ENCODE measurements at places on chromosomes 5 and 9.

GRCh38 chr5:171865471-171865870, 79.9 kb downstream of the SMIM23 start:
- DNase-seq: no peak

DNA sequence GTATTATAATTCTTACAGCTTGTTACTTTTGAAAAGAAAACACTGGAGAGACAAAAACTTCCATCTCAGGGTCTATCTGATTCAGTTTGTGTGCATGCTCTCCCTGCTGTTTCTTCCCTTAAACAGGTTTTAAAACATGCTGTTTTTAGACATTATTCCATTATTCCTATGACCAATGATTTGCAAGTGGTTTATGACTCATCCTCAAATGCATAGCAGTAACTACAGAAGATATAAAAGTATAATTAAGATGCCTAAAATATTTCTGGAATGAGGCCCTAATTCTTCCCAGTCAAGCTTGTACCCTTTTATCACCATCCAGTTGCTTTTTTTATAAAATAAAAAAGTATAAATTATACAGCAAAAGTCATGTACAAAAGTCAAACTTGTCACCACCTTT, 3.7 kb downstream of the DTWD2 start:
- no peak for DNase-seq

DNA sequence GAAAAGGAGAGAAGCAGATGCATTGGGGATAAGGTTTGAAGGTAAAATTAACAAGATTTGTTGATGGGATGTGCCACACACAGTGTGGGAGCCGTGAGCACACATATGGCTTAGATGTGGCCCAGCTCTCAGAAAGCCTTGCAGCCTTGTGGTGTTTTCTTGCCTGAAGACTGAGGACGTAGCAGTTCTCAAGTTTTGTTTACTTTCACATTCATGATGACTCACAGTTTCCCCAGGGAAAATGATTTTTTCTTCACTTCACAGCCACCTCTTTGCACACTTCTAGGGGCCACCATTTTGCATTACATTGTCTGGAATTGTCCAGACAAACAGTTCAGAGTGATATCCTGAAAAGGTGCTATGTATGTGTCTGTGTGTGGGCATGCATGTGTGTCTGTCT, 126.2 kb downstream of the BASP1 start:
- DNase-seq: no peak

- DNase-seq: no peak
Measured at GRCh38 chr9:21432672-21433425, 7.4 kb upstream of the IFNA1 start.

DNA sequence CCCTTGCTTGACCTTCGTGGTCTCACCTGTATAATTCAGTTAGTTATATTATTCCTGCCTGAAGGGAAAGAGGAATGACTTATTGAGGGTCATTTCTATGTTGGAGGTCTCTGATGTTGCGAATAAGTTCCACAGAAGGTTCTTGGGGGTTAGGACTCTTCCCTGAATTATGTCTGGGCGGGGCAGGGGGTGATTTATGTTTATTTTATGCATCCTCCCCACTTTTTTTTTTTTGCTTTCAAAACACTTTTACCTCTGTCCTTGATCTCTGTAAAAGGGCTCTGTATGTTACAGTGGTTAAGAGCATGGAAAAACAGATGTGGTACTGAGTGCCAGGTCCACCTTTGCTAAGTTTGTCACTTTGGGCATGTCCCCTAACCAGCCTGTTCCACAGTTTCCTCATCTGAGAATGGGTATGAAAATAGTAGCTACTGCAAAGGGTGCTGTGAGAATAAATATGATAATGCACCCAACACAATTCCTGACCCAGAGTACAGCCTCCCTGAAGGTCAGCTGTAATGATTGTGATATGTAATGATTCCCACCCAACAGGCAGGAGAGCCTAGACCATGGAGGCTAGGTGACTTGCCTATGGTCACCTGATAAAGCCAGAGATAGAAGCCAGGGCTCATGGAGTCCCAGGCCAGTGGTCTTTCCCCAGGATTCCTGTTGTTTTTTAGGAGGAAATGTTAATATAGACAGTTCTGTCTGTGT, 54.8 kb downstream of the SLC22A5 start:
- DNase-seq: no peak

GRCh38 chr5:14920121-14920520, 48.5 kb upstream of the ANKH start:
- no peak for DNase-seq

DNA sequence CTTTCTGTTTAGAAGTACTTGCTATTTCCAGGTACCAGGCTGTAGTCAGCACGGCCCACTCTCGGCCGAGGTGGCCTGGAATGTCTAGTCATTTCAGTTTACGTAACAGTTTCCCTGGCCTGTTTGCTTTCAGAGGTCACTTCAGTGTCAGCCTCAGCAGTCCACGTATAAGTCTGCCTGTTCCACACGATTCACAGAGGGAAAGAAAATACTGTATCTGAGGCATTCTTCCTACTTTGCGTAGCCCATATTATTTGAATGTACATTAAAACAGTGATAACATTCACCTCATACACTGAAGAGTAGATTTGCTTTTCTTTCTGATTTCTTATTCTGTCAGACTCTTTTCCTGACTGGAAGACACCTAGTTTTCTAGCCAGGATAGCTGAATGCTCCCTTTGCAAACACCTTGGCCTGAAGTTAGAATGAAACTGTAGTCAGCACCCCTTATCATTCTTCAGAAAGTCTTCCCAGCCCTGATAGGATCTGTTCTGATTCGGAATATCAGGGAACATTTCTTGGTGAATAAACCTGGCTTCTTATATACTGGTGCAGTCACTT, 140.9 kb downstream of the AOPEP start:
- DNase-seq: no peak

DNA sequence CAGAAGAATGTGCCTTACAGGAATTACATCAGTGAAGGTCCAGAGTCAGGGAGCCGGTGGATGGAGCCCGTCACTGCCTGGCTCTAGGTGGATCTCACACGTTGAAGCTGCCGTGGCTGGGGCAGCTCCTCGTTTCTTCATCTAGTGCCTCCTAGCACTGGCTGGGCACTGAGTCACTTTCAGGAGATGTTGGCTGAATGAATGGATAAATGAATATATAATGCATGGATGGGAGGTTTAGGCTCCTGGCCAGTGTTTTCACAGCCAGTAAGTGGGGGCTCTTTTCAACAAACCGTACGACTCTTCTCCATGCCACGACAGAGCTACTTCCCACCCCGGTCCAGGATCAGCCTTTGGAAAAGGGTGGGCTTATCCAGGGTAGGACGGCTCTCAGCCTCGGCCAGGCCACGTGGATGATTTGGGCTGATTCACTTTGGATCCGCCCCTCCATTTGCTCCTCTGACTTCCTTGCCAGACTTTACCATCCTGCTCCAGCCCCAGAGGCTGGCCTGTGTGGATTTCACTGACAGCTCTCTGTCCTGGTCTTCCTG, 1.3 kb upstream of the SH3PXD2B start:
- no peak for DNase-seq

- no peak for DNase-seq
Measured at GRCh38 chr5:176803068-176803942, 7.1 kb upstream of the UNC5A start.

DNA sequence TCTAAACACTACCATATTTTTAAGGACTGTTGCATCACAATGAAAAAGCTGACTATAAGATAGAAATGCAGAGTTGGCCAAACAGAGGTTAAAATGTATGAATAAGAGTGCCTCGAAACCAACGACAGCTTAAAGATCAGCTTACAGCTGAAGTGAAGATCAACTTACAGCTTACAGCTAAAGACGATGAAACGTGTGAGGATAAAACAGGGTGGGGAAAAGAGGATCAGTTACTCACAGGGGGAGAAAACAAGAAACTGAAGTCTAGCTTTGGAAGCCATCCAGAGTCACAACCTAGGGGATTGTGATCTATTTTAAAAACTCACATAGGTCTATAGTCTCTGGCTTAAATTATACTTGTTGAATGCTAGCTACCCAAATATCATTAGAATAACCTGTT, 220.0 kb downstream of the SNCAIP start:
- peak; percentile 7 for DNase-seq

DNA sequence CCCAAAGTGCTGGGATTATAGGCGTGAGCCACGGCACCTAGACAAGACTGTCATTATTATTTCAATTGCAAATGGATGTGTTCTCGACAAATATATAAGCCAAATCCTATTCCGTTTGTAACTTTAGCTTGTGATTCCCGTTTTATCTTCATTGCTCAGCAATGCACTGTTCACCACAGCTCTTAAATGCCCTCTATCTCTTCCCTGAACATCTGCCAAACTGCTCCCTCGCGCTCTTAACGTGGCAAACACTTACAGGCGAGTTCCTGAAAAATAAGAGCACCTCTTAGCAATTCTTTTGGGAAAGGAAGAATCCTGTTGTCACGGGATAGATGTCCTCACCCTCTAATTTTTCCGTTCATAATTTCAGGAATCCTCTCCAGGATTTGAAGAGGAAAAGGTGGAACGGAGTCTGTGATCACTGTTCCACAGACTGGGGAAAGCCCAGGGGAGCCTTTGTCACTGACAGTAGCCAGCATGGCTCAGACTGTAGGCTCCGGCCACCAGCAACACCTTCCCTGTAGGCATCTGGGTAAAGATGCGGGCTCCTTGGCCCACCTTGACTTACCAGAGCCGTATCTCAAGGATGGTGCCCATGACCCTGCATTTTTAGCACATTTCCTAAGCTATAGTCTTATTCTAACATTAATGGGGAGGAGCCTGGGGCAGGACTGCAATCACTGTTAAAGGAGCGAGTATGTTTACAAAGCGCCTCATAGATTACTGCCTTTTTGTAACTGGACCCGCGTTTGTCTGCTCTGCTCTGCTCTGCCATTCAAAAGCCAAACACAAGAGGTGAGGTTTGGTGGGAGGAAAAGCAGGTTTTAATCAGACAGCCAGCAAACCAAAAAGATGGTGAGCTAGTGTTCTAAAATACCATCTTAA, 20.2 kb upstream of the GNPDA1 start:
- DNase-seq: peak; percentile 32

DNA sequence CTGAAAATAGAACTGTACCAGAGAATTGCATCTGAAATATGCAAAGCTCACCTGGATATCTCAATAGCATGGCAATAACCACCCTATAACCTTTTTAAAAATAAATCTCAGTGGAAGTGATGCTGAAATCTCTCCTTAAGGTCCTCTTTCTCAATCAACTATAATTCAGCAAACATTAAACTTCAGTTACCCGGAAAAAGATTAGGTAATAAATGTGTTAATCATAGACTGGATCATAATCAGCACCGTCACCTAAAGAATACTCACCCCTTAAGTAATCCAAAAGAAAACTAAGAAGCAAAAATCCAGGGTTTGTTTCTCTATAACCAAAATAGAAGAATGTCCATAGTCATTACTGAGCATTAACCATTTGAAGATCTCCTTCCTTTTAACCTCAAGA, 44.3 kb upstream of the DENND4C start:
- DNase-seq: no peak

DNA sequence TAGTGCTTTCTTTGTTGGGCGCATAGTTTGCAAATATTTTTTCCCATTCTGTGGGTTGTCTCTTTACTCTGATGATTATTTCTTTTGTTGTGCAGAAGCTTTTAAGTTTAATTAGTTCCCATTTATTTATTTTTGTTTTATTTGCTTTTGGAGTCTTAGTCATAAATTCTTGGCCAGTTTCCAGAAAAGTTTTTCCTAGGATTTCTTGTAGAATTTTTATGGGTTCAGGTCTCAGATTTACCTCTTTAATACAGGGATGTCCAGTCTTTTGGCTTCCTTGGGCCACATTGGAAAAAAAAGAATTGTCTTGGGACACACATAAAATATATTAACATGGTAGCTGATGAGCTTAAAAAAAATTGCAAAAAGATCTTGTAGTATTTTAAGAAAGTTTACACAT, 122.0 kb downstream of the WDR70 start:
- DNase-seq: no peak

GRCh38 chr5:41793141-41793770, 77.0 kb downstream of the OXCT1 start:
- no peak for DNase-seq

DNA sequence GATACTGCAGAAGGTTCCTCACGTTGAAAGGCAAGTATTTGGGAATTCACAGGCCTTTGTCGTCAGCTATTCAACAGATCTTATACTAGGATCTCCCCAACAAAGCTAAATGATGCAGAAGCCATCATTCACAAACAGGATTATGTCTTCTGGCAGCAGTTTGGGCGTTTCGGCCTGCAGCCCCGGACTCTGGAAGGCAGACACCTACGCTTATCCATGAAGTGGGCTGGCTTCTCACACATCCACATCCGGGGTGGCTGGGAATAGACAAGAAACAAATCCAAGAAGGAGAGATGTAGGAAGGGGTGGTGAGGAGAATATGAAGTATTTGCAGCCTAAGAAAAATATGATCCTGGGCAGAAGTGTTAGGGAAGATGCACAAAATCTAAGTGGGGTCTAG, 471.9 kb downstream of the AGTPBP1 start:
- no peak for DNase-seq

DNA sequence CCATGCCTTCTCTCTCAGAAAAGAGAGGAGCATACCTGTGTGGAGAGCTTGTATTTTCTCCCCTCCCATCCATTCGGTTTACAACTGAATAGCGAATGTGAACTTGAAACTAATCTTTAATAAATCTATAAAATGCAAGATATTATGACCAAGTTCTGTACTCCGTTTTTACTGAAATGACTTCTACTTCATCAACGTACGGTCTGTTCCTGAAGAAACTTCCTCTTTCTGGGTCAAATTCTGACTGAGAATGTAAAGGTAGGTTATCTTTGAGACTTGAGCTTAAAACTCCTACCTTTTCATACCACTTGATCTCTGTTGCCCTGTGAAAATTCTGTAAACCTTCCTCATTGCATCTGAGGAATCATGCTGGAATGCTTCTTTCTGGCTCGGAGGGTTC, 4.2 kb upstream of the CTNNAL1 start:
- DNase-seq: no peak

DNA sequence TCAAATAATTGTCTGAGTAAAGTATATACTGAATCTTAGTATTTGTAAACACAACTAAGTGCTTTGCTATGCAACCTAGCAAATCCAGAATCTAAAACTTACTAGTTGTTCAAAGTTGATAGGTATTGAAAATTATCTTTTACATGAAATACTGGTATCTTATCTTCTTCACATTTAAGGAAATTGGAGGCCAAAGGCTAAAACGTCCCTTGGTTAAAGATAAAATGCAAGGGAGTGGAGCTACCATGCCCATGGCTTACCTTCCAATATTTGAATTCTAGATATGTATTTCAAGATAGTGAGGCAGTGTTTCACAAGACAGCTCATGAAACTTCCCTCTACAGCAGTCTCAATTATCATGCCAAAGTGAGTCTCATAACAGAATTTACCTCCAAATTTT, 373.5 kb downstream of the KIAA0825 start:
- DNase-seq: no peak

Data from NCI-H187 (cell line).